Heart left ventricle (tissue), 16 donors: ENCODE measurements at places on chromosomes 6 and 20. TPM values are rescaled to one million over a fixed set of nuclear protein-coding genes. Genes with fewer than 3 reads are reported as not detected.

DNA sequence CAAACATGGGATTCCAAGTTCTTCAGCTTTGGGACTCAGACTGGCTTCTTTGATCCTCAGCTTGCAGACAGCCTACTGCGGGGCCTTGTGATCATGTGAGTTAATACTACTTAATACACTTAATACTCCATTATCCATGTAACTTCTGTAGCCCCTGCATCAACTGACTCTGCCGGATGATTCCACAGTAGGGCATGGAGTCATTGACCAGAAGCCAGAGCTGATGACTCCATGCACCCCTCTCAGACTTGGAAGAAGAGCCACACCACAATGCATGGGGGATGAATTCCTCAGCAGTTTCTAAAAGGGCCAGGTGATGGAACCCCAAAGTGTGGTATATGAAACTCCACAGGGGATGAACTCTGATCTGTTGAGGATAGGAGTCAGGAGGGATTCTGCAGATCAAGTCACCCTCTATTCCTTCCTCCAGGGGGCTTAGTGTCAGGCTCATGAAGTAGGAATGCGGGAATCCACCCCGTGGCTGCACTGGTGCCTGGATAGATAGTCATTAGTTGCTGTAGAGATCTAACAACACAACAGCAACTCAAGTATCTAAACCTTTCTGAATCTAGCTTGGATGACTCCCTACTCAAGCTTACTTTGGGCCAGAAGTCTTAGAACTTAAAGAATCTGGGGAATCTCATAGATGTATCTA lies 70.2 kb downstream of the GPR6 start:
- no peaks in the 10 kb centered on the region for H3K27me3 ChIP-seq
- H3K27ac ChIP-seq, result no peak overlapping the region
- no peaks in the 10 kb centered on the region for H3K36me3 ChIP-seq
- peaks cover under 1% of the 10 kb centered on the region for H3K4me1 ChIP-seq

DNA sequence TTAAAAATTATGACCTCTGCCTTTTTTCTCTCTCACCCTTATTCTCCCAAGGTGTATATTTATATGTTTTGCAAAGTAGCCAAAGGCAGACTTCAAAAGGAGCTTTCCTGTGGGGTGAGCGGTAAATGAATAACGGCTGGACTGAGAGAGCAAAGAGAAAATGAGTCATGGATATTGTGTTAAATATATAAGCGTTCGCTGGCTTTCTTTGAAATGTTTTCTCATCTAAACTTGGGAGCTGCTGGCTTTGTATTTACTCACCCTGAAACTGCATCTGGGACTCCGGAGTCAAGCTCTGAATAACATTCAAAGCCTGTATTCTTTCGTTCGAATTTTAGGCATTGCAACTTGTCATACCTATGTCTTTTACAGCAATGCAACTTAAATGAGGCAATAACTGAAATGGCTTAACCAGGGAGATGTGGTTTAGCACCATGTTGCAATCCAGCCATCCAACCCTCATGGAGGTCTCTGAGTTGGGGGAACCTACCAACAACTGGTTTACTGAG lies 32.0 kb downstream of the ATXN1 start:
- H3K36me3 ChIP-seq, result no peaks in the 10 kb centered on the region
- no peak for DNase-seq
- no peak overlapping the region for H3K4me3 ChIP-seq
- no peaks in the 10 kb centered on the region for H3K27me3 ChIP-seq
- peaks cover 3% of the 10 kb centered on the region for H3K4me1 ChIP-seq

- no peak for DNase-seq
- peak overlapping the region; percentile 98 for H3K27ac ChIP-seq
- H3K4me3 ChIP-seq, result peak overlapping the region; percentile 92
- H3K4me1 ChIP-seq, result peaks cover 10% of the 10 kb centered on the region
- H3K27me3 ChIP-seq, result no peaks in the 10 kb centered on the region
These were observed 479 bp downstream of the SLC39A7 start for GRCh38 chr6:33201147-33201545.

GRCh38 chr6:167829513-167829912 lies 2.8 kb downstream of the AFDN start:
- no peak overlapping the region for H3K27ac ChIP-seq
- no peaks in the 10 kb centered on the region for H3K27me3 ChIP-seq
- H3K36me3 ChIP-seq, result no peaks in the 10 kb centered on the region
- peaks cover 14% of the 10 kb centered on the region for H3K4me1 ChIP-seq

DNA sequence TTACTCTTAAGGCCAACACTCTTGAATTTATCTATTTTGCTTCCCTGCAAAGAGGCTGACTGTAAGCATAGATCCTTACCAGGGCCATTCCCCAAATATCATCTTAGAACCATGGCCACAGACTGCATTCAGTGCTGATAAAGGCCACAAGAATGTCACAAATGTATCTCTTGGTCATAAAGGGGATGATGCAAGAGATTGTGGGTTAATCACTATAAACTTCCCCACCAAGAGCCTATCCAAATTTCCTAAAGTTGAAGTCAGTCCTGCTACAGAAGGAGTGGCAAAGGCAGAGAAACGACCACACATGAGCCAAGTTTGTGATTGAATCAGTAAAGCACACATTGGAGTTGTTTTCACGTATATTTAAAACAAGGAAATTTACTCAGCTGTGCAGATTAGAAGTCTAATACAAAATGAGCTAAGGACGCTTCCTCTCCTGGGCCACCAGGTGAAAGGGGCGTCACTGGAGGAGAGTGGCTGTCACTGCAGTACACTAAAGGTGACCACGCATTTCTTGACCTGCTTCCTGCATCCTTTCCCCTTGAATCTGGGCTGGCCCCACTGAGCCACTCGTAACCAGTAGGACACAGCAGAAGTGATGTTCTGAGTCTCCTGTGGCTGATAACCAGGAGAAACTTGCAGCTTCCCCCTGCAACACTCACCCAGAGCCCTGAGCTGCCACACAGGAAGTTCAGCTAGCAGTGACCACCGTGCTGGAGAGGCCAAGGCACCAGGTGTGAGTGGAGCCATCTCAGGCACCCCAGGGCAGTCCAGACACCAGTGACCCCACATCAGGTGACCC lies 181.9 kb downstream of the SYNDIG1 start:
- no peak for DNase-seq
- H3K4me3 ChIP-seq, result no peak overlapping the region
- no peaks in the 10 kb centered on the region for H3K4me1 ChIP-seq
- no peak overlapping the region for H3K27ac ChIP-seq

GRCh38 chr6:55972091-55972490 lies 96.7 kb upstream of the BMP5 start:
- no peak overlapping the region for H3K4me3 ChIP-seq
- H3K27me3 ChIP-seq, result no peaks in the 10 kb centered on the region
- DNase-seq, result no peak
- H3K27ac ChIP-seq, result no peak overlapping the region
- no peaks in the 10 kb centered on the region for H3K4me1 ChIP-seq

DNA sequence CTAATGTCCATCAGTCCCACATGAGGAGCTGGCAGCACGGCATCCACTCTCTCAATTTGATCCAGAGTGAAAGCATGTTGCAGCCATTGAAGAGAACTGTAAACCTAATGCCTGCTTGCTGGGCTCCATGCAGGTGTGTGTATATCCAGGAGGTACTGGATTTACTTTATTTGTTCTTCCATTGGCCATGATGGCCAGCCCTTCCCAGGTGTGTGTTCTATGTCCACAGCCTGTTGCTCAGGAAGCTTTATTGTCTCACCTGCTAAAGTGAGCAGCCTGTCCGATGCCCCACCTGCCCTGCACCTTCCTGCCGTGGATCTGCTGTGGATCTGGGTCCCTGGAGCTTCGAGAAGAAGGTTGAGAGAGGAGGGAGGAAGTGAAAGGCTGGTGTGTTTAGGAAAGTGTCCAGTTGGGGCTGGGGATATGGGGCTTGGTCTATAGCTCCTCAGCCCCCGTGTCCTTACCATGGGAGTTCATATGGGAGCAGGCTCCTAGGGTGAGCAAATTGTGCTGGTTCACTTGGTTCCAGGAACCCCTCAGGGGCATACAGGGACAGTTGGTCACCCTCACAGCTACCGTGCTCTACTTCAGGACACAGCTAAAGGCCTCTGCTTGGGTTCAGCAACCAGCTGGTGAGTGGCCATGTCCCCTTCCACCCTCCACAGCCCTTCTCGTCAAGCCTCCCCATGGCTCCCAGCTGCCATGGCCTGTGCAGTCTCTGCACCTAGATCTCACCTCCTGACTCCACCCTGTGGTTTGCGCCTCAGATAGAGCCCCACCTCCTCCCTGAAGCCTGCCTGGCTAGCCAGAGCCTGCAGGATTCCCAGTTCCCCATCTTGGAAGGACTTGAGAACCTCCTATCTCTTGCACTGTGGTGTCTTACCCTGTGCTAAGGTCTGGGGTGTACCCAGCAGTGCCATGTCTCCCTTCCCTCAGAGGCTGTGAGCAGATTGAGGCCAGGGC lies 12.7 kb downstream of the TREML2 start:
- peaks cover 6% of the 10 kb centered on the region for H3K27me3 ChIP-seq
- no peak for DNase-seq
- no peaks in the 10 kb centered on the region for H3K4me1 ChIP-seq
- H3K4me3 ChIP-seq, result no peak overlapping the region

The KCNK15 gene
- 0.23 TPM for polyA plus RNA-seq

GRCh38 chr20:20593447-20594170 lies 118.8 kb downstream of the RALGAPA2 start:
- DNase-seq, result no peak
- no peaks in the 10 kb centered on the region for H3K27me3 ChIP-seq
- no peak overlapping the region for H3K27ac ChIP-seq
- H3K4me3 ChIP-seq, result no peak overlapping the region
- H3K4me1 ChIP-seq, result peaks cover 13% of the 10 kb centered on the region
- peaks cover 44% of the 10 kb centered on the region for H3K36me3 ChIP-seq

- no peaks in the 10 kb centered on the region for H3K36me3 ChIP-seq
- no peak overlapping the region for H3K4me3 ChIP-seq
- H3K27ac ChIP-seq, result no peak overlapping the region
- DNase-seq, result no peak
- H3K27me3 ChIP-seq, result no peaks in the 10 kb centered on the region
These were observed 114.3 kb upstream of the ZFP64 start for GRCh38 chr20:52305858-52306257.

DNA sequence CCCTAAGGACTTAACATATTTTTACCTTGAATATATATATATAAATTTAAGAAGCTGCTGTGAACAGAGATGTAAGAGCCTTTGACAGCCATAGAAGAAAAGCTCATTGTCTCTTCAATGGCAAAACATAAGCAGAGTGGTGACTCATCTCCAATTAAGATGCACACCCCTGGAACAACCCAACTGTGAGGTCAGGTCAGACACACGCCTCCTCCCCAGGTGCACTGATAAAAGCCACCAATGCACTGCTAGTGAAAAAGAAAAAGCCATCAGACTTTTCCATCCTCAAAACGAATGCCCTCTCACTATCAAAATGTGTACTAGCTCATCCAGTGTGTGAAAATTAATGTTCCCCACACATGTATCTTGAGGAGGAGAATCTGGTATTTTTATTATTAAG lies 100.1 kb downstream of the SMLR1 start:
- DNase-seq, result no peak
- no peaks in the 10 kb centered on the region for H3K27me3 ChIP-seq
- H3K27ac ChIP-seq, result no peak overlapping the region
- H3K36me3 ChIP-seq, result peaks cover 3% of the 10 kb centered on the region

DNA sequence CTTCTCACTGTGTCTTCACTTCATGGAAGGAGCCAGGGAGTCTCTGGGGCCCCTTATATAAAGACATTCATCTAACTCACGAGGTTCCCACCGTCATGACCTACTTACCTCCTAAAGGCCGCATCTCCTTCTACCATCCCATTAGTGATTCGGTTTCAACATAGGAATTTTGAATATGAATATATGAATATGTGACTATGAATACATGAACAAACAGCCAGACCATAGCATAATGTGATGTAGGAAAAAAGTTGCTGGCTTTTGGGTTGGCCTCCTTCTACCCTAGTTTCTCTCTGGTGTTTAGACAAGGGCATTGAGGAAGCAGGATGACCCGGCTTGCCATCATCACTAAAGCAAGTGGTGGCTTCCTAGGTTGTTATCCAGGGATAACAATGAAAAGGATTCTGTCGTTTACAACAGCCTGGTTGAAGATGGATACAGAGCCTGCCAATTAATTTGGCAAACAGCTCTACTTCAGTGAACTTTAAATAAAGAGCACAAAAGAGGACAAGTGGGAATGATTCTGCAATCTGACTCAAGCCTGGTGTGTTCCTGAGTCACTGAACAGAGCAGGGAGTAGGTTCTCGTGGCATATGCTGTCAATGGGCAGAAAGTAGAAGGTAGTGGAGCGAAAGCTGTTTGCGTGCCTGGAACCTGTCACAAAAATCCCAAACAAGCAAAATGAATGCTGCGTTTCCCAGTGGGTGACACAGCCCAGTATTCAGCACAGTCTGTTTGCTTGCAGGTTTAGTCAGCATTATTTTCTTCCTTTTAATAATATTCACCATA lies 44.0 kb upstream of the DOK5 start:
- H3K4me3 ChIP-seq, result no peak overlapping the region
- H3K36me3 ChIP-seq, result no peaks in the 10 kb centered on the region

DNA sequence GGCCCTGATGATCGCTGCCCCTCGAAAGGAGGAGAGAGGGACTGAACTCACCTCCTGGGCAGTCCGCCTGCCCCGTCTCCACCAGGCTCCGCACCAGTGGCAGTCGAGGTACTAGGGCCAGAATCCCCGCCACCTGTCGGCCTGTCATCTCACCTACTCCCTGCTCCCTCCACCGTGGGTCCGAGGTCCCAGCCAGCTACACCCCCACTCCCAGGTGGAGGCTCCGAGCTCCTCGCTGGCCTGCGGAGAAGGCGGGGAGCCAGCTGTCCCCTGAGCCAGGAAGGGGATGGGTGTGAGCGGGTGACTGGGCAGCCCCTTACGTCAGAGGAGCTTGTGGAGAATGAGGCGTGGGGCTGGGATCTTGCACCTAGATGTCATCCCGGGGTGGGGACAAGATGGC lies 1066.5 kb upstream of the MANEA start:
- H3K27me3 ChIP-seq, result no peaks in the 10 kb centered on the region
- DNase-seq, result no peak
- no peaks in the 10 kb centered on the region for H3K4me1 ChIP-seq
- no peak overlapping the region for H3K27ac ChIP-seq
- H3K4me3 ChIP-seq, result no peak overlapping the region

The BANF2 gene
- not detected for polyA plus RNA-seq

DNA sequence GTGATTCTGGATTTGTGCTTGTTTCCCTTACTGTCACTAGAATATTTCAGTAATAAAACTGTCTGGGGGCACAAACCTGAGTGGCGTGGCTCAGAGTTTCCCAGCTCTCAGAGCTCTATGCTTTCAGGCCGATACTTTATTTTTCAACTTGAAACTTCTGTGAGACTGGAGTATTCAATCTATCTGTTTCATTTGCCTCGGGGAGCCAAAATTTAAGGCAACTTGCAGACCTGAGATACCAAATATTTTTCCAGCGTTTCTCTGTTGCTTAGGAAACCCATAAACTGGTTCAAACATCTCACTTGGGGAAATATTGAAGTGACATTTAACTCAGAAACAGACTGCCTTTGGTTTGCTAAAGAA lies 74.7 kb downstream of the SOBP start:
- H3K27ac ChIP-seq, result peak overlapping the region; percentile 64
- H3K36me3 ChIP-seq, result peaks cover 9% of the 10 kb centered on the region
- DNase-seq, result no peak
- no peak overlapping the region for H3K4me3 ChIP-seq
- H3K4me1 ChIP-seq, result no peaks in the 10 kb centered on the region

DNA sequence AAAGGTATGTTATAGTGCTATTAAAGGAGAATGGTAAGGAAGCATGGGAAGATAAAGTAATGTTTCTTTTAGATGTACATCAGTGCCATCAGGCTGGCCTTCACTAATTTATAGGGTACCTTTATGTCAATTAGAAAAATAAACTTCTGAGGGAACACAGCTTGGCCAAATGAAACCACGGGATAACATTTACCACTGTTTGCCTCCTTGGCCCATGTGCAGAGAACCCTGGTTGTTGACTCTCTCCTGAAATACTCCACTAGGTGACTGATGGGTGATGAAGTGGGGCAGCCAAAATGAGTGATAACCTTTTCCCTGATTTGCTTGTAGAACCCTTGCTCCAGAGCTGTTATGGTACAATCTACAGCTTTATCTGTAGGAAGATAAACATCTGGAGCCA lies 9.5 kb downstream of the TRIM38 start:
- no peak for DNase-seq
- peaks cover 45% of the 10 kb centered on the region for H3K4me1 ChIP-seq
- H3K27ac ChIP-seq, result no peak overlapping the region
- H3K27me3 ChIP-seq, result no peaks in the 10 kb centered on the region
